SK-N-DZ (cell line): ENCODE measurements at places on chromosomes 5 and 9.

DNA sequence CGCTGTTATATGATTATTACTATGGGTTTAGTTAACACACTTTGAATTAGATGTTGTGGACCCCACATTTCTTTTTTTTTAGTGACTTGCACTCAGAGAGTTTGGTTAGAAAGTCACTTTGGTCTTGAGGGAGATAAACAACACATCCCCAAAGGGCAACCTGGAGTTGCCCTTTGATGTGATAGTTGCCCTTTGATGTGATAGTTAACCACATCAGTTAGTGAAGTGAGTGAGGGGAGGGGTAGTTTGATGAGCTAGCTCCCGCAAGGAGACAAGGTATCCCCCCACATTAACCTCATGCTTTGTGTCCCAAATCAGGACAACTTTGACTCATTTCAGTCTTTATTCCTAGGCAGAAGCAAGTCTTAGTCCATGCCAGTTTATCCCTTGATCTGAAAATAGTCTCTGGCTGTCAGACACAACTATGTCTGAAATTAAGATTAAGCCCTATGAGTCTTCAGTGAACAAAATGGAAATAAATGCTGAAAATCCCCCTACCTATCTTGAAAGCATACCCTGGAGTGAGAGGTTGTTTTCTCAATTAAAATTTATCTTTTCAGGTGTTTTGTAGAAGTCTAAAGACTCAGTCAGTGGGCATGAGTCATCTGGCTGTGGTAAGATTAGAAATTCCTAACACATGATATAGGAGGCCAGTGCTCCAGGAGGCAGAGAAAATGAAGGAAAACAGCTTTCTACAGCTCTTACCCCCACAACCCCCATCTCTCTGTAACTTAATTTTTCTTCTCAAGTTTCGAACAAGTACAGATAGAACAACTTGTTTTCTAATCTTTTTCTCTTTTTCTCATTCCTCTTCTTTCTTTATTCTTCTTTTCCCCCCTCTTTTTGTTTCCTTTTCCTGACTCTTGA lies 208.9 kb upstream of the DMRTA1 start:
- no peak for DNase-seq

- DNase-seq, result no peak
Observed at GRCh38 chr5:144336191-144336961, 165.7 kb downstream of the KCTD16 start.

GRCh38 chr9:121545875-121546423 lies 46.3 kb upstream of the GGTA1 start:
- DNase-seq, result peak; percentile 93

GRCh38 chr9:34254966-34255825 lies 73.9 kb downstream of the KIF24 start:
- no peak for DNase-seq

GRCh38 chr5:157734436-157734835 lies 3.2 kb downstream of the THG1L start:
- DNase-seq, result no peak

- DNase-seq, result no peak
Observed at GRCh38 chr9:101366038-101366756, 18.6 kb downstream of the BAAT start.

GRCh38 chr5:108420158-108420557 lies 38.3 kb upstream of the FBXL17 start:
- peak; percentile 18 for DNase-seq

- DNase-seq, result peak; percentile 8
Observed at GRCh38 chr9:106697750-106698502, 165.0 kb upstream of the ZNF462 start.

- DNase-seq, result no peak
Observed at GRCh38 chr5:25255128-25255527, 610.4 kb upstream of the CDH10 start.

- no peak for DNase-seq
Observed at GRCh38 chr5:7436521-7436920, 40.6 kb downstream of the ADCY2 start.
